ENCODE measurements at places on chromosomes 12 and 14. TPM values are rescaled to one million over a fixed set of nuclear protein-coding genes. Genes with fewer than 3 reads are reported as not detected.

DNA sequence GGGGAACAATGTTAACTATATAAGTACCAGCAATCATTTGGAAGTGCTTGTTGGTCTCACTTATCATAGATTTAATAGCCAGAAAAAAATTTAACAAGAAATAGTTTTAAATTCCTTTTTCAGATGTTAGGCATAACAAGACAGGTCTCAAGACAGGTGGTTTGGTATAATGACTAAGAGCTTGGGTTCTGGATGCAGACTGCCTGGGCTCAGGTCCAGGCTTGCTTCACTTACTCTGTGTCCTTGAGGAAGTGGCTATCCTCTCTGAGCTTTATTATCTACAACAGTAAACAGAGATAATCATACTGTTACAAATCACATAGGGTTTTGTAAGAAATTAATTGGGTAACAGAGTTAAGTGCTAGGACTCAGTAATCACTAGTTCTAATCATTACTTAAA is 338.0 kb upstream of the FLRT2 start:
- DNase-seq = no peak

Gene RGS6
- total RNA-seq = 0.87 TPM

Gene METAP2
- total RNA-seq = 106 TPM

Gene GLI1
- 13.1 TPM for total RNA-seq

- no peak for DNase-seq
Measured at GRCh38 chr14:54025661-54026060, 69.0 kb upstream of the BMP4 start.

GRCh38 chr12:78697817-78698415 is 166.7 kb upstream of the SYT1 start:
- no peak for DNase-seq

- no peak for DNase-seq
Measured at GRCh38 chr12:22529281-22530060, 14.9 kb downstream of the C2CD5 start.

- no peak for DNase-seq
Measured at GRCh38 chr12:30805959-30806358, 51.2 kb upstream of the CAPRIN2 start.

Gene LARP4
- 24.7 TPM for total RNA-seq

DNA sequence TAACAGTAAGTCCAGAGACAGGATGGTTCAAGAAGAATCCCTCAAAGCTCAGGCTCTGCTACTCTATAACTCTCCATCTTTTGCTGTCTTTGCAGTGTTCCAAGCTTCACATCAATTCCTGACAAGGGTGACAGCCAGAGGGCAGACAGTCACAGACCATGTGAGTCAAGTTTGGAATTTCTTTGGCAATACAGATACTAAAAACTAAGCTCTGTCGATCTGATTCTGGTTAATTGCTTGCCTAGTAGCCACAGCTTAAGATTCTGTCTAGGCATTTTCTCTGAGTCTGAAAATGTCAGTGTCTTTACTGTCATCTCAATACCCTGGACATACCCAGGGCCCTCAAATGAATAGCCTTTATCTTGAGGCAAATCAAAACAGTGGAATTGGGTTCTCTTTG is 153.7 kb downstream of the CEP128 start:
- no peak for DNase-seq

DNA sequence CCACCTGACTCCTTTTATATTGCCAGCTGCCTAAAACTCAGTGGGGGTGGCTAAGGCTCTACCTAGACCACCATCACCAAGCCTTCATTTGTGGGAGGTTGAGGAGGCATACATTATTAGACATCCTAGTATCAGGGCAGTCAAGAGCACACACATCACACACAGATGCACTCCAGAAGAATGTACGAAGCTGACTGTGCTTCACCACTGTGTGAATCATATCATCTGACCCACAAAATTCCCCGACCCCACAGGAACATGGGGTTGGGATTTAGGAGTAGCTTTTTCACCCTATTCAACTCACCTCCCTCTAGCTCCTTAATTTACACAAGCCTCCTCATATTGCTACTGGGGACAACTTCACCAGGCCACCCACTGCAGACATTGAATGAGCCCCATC is 64.8 kb upstream of the BDKRB2 start:
- DNase-seq = no peak

DNA sequence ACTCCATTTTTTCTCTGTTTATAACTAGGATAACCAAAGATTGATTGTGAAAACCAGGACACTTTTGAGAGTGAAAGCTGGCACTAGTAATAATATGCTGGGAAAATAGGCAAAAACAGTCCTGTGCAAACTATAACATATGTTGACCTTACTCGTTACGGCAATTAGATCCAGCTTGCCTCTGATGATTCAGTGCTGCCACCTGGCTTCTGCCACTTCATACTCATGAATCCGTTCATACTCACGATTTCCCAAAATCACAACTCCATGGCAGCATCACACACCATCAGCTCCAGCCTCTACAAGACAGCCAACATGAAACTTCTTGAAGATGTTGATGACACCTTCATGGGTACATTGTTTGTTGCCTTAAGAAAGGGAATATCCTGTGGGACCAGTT is 49.1 kb upstream of the CAND1 start:
- DNase-seq = no peak

GRCh38 chr14:34978444-34978843 is 4.3 kb upstream of the SRP54 start:
- no peak for DNase-seq

Gene GALNT16
- total RNA-seq = 1.2 TPM

Gene FAM222A
- total RNA-seq = 2.5 TPM

GRCh38 chr12:82474181-82474797 is 116.0 kb downstream of the METTL25 start:
- DNase-seq = no peak

Gene KIF5A
- total RNA-seq = 1.0 TPM

Gene SOAT2
- not detected for total RNA-seq

GRCh38 chr14:25237845-25238244 is 187.9 kb upstream of the STXBP6 start:
- DNase-seq = peak; percentile 46

Gene AJUBA
- total RNA-seq = 27.5 TPM

- DNase-seq = no peak
Measured at GRCh38 chr14:84806622-84807021, 723.3 kb upstream of the FLRT2 start.

Data from H7 (cell line).